ENCODE measurements at places on chromosomes 16 and 17.
A peak's percentile ranks its signal among the peaks of the same experiment; 100 is the strongest.

DNA sequence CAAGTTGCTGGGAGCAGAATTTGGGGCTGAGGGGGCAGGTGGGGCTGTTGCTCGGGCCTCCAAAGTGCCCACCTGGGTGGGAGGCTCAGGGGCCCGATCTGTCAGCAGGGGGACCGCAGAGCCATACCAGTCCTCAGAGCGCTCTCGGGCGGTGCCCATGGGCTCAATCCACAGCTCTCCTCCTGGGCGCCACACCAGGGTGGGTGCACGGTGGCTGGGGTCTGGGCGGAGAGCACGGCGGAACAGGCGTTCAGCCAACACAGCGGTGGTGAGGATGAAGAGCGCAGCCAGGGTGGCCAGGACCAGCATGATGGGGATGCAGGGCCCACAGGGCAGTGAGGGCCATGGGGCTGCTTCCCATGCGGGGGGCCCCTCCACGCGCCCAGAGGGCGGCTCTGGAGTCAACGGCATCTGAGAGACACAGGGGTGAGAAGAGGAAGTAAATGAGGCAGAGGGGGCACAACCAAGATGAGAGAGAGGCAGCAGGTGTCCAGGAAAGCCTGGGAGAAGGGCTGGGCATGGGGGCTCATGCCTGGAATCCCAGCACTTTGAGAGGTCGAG, 1.2 kb downstream of the C16orf54 start:
- no peaks in the 10 kb centered on the region for H3K36me3 ChIP-seq
- H3K4me3 ChIP-seq, result no peak overlapping the region
- H3K4me1 ChIP-seq, result no peaks in the 10 kb centered on the region
- no peak for DNase-seq
- H3K27ac ChIP-seq, result no peak overlapping the region

- no peak overlapping the region for H3K27ac ChIP-seq
- no peaks in the 10 kb centered on the region for H3K27me3 ChIP-seq
- no peaks in the 10 kb centered on the region for H3K36me3 ChIP-seq
- no peak overlapping the region for H3K4me3 ChIP-seq
These were observed 16.9 kb downstream of the CREBBP start for GRCh38 chr16:3863587-3863986.

DNA sequence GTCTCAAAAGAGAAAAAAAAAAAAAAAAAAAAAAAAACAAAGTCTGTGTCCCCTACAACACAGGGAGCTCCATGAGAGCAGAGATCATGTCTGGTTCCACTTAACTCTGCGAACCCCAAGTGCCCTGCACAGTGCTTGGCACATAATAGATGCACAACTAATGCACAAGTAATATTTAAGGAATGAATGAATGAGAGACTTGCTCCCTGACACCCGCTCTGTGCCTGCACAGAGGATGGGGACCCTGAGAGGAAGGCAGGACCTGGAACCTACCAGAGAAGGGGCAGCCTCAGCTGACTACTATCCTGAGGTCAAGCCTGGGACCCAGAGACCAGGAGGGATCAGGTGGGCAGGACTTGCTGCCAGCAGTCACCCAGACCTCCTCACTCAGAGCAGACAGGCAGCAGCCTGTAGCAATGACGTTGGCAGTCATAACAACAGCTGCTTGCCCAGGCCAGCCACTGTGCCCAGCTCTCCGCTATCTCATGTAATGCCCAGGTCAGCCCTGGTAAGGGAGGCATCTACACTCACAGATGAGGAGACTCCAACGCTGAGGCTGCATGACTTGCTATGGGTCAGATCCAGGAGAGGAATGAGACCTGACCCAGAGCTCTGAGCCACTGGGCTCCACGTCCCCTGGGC, 2.9 kb downstream of the MYO15A start:
- H3K4me3 ChIP-seq, result no peak overlapping the region
- no peaks in the 10 kb centered on the region for H3K4me1 ChIP-seq
- H3K36me3 ChIP-seq, result no peaks in the 10 kb centered on the region
- H3K27ac ChIP-seq, result no peak overlapping the region

- no peaks in the 10 kb centered on the region for H3K27me3 ChIP-seq
- H3K4me3 ChIP-seq, result no peak overlapping the region
- H3K27ac ChIP-seq, result no peak overlapping the region
- H3K36me3 ChIP-seq, result no peaks in the 10 kb centered on the region
- DNase-seq, result peak; percentile 43
These were observed 190.1 kb downstream of the C16orf78 start for GRCh38 chr16:49563666-49564065.

GRCh38 chr16:83143788-83144187, 517.0 kb downstream of the CDH13 start:
- H3K4me1 ChIP-seq, result peaks cover 7% of the 10 kb centered on the region
- no peak overlapping the region for H3K4me3 ChIP-seq
- DNase-seq, result peak; percentile 89
- H3K27me3 ChIP-seq, result no peaks in the 10 kb centered on the region
- H3K36me3 ChIP-seq, result no peaks in the 10 kb centered on the region
- no peak overlapping the region for H3K27ac ChIP-seq

DNA sequence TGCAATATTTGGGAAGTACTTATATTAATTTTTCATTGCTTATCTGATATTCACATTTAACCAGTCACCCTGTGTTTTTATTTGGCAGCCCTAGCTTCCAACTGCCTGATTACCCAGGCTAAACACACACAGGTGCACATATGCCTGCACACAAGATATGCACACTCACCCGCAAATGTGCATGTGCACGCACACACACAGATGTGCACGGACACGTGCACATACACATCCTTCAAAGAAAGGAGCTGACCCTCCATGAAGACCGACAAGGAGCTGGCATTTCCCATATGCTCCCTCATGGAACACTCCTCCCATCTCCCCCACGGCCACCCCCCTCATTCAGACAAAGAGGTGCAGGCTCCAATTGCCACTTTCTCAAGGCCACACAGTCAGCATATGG, 242.2 kb downstream of the ENGASE start:
- peaks cover under 1% of the 10 kb centered on the region for H3K27me3 ChIP-seq
- no peaks in the 10 kb centered on the region for H3K4me1 ChIP-seq
- no peak overlapping the region for H3K27ac ChIP-seq
- H3K4me3 ChIP-seq, result no peak overlapping the region
- no peaks in the 10 kb centered on the region for H3K36me3 ChIP-seq

- no peaks in the 10 kb centered on the region for H3K27me3 ChIP-seq
- H3K36me3 ChIP-seq, result peaks cover 31% of the 10 kb centered on the region
- peak; percentile 94 for DNase-seq
- H3K4me1 ChIP-seq, result peaks cover 42% of the 10 kb centered on the region
These were observed 73.6 kb downstream of the IL21R start for GRCh38 chr16:27475561-27475960.

DNA sequence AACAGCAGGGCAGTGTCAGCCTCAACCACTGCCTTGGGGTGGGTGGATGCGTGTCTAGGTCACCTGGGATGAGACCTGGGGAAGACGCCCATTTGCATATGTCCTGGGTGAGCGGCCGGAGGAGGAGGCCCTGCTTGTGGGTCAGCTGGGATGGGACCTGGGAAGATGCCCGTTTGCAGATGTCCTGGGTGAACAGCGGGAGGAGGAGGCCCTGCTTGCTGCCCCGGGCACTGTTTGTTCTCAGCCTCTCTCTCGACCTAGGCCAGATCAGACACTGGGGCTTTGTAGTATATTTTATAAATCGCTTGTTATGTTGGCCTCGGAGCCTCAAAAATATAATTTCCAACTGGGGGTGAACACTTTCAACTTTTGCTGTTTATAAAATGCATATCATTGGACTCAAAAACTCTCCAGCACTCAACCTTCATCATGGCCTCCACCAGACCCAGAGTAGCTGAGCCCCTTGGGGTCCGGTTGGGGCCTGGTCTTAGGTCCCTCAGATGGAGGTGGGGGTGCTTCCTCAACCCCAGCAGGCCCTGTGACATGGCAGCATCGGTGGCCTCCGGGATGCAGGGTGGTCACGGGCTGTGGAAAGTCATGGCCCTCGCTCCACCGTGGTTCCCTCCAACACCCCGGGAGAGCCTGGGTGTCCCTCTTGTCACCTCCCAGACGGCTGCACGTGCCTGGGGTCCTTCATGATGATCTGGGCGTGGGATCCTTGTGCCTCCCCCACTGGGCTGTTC, 17.3 kb downstream of the DBNDD1 start:
- no peak for DNase-seq
- no peak overlapping the region for H3K4me3 ChIP-seq
- H3K27ac ChIP-seq, result no peak overlapping the region
- H3K36me3 ChIP-seq, result no peaks in the 10 kb centered on the region
- no peaks in the 10 kb centered on the region for H3K27me3 ChIP-seq

- H3K4me1 ChIP-seq, result peaks cover 11% of the 10 kb centered on the region
- H3K27ac ChIP-seq, result no peak overlapping the region
- no peaks in the 10 kb centered on the region for H3K36me3 ChIP-seq
- H3K4me3 ChIP-seq, result no peak overlapping the region
These were observed 6.0 kb downstream of the NXPH3 start for GRCh38 chr17:49581648-49581998.

- peaks cover 16% of the 10 kb centered on the region for H3K4me1 ChIP-seq
- H3K36me3 ChIP-seq, result no peaks in the 10 kb centered on the region
- H3K27ac ChIP-seq, result no peak overlapping the region
- no peak overlapping the region for H3K4me3 ChIP-seq
- no peak for DNase-seq
- no peaks in the 10 kb centered on the region for H3K27me3 ChIP-seq
These were observed 122.7 kb upstream of the ZFHX3 start for GRCh38 chr16:73170612-73171038.

- no peak overlapping the region for H3K4me3 ChIP-seq
- DNase-seq, result no peak
- no peaks in the 10 kb centered on the region for H3K36me3 ChIP-seq
These were observed 324.8 kb downstream of the PMP22 start for GRCh38 chr17:14940108-14940937.

DNA sequence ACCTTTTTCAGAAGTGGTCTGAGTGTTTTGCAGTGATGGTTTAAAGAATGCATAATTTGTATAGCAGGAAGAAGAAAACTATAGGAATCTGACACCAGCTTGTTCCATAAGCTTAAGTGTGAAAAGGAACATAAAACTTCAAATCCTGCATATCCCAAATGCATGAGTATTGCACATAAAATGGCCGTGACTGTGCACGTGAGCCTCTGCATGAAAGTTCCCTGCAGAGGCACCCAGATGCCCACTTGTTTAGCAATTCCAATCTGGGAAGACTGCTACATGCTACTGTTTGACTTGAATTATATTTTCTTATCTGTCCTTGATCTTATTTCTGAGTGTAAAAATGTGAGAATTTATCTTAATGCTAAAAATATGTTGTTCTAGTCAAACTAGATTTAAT, 21.5 kb downstream of the MARCHF10 start:
- no peak for DNase-seq
- no peaks in the 10 kb centered on the region for H3K27me3 ChIP-seq
- no peak overlapping the region for H3K4me3 ChIP-seq
- no peaks in the 10 kb centered on the region for H3K36me3 ChIP-seq
- H3K27ac ChIP-seq, result peak overlapping the region; percentile 52
- H3K4me1 ChIP-seq, result peaks cover 18% of the 10 kb centered on the region

GRCh38 chr17:48137656-48138055, 30.1 kb downstream of the SNX11 start:
- no peak overlapping the region for H3K4me3 ChIP-seq
- no peaks in the 10 kb centered on the region for H3K4me1 ChIP-seq
- no peak for DNase-seq
- peaks cover 36% of the 10 kb centered on the region for H3K27me3 ChIP-seq
- H3K36me3 ChIP-seq, result no peaks in the 10 kb centered on the region
- no peak overlapping the region for H3K27ac ChIP-seq

GRCh38 chr16:51313198-51313597, 162.1 kb upstream of the SALL1 start:
- H3K4me1 ChIP-seq, result no peaks in the 10 kb centered on the region
- no peaks in the 10 kb centered on the region for H3K36me3 ChIP-seq
- H3K27ac ChIP-seq, result no peak overlapping the region
- no peak overlapping the region for H3K4me3 ChIP-seq
- DNase-seq, result no peak

DNA sequence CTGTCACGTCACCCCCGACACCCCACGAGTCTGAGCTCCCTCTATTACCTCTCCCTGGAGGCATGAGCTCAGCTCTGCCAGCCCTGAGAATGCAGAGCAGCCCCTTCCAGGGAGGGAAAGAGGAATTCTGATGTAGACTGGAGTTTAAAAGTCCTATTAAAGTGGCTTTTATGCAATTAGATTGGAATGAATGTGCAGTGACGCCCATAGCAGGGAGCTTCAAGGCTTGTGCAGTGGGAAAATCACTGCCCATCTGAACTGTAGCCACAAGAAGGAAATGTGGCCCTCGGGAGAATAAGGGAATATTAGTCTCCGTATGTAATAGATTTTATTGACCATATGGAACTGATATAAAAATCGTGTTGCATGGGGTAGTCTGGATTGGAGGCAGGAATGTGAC, 66.9 kb downstream of the ZNF423 start:
- no peaks in the 10 kb centered on the region for H3K36me3 ChIP-seq
- H3K27ac ChIP-seq, result no peak overlapping the region
- no peaks in the 10 kb centered on the region for H3K4me1 ChIP-seq
- H3K4me3 ChIP-seq, result no peak overlapping the region
- H3K27me3 ChIP-seq, result no peaks in the 10 kb centered on the region

- no peak overlapping the region for H3K27ac ChIP-seq
- H3K4me3 ChIP-seq, result no peak overlapping the region
- H3K4me1 ChIP-seq, result peaks cover 4% of the 10 kb centered on the region
- no peaks in the 10 kb centered on the region for H3K27me3 ChIP-seq
- peaks cover 5% of the 10 kb centered on the region for H3K36me3 ChIP-seq
- no peak for DNase-seq
These were observed 18.8 kb downstream of the IL34 start for GRCh38 chr16:70665113-70665694.
